ENCODE measurements at places on chromosomes 7 and 10.

- DNase-seq, result no peak
Observed at GRCh38 chr7:147586526-147586925, 1004.0 kb upstream of the C7orf33 start.

DNA sequence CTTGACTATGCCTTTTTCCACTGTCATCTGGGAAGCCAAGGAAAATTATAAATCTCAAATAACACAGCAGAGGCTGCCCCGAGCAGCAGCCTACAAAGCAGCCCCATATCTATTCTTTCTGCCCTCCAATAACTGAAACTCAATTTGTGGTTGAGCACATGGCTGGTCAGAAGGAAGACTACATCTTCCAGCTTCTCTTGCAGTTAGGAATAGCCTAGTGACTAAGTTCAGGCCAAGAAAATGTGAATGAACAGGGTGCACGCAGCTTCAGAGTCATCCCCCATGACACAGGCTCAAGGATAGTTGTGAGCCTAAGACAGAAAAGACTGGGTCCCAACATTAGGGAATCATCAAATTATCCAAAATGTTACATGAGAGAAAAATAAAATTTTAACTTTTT is 42.3 kb downstream of the CHCHD3 start:
- DNase-seq, result no peak

DNA sequence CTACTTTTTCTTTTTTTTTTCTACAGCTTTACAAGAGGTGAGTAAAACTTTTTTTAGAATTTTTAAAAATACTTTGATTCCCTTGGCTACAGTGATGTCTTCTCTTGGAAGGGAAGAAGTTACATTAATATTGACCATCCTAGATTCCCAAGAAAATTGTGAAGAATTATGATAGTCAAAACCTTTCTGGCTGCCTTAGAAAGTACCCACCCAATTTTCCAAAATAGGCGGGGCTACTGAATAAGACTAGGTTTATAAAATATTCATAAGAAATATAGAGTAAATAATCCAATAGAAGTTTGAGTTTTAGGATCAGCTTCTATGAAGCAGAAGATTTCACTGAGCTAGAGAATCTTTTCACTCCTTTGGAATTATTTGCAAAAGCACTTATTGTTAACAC is 3.0 kb downstream of the COL1A2 start:
- no peak for DNase-seq

- no peak for DNase-seq
Observed at GRCh38 chr10:49178489-49179471, 9.4 kb downstream of the TMEM273 start.

GRCh38 chr7:107486041-107486440 is 16.2 kb downstream of the GPR22 start:
- DNase-seq, result no peak

DNA sequence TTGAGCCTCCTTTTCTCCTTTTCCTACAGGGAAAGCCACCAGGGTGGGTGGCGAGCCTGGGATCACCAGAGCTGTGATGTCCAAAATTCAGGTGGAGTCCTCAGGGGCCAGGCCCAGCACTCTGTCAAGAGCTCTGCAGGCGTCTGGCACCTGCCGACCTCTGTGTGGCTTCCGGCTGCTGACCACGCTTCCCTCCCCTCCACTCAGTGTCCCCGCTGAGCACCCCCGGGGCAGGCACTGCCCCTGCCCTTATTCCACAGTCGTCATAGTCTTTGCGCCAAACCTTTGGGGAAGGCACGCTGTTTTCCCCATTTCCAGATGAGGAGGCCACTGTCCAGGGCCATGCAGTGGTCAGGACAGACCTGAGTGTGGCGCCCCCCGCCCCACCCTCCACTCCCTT is 7.5 kb downstream of the MTG1 start:
- DNase-seq, result no peak

DNA sequence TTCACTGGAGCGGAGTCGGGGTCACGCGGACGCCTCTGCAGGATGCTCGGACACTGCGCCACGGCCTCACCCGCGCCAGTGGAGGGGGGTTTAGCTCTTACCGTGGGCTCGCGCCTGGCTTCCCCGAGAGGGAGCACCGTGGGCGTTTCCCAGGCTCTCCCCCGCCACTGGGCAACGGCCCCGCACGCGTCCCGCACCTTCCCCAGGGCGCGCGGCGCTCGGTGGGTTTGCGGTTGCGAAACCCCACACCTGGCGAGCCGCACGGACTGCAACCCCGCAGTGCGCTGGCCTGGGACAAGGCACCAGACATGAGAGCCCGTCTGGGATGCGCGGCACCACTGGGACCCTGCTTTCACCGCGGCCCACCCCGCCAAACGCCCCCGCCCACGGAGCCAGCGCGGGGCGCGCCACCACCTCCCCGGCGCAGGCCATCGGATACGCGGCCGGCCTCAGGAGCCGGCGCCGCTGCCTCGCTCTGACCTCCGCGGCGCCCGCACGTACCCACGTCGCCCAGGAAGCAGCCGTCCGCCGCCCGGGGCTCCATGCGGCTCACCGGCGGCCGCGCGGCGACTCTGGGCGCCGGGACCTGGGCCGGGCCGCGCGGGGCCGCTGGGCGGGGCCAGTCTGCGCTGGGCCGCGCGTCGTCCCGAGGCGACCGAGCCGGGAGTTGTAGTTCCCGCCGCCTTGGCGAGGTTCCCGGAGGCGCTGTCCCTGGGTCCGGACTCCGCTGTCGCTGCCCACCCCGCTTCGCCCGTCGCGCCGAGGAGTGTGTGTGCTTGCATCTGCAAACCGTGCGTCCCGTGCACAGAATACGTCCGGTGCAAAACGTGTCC is at the start of gene ASB13:
ASB13 (minus strand) TSS at position 588 of the 833 bp plus-strand sequence; CDS start at position 544, 44 bp downstream.
- no peak for DNase-seq

DNA sequence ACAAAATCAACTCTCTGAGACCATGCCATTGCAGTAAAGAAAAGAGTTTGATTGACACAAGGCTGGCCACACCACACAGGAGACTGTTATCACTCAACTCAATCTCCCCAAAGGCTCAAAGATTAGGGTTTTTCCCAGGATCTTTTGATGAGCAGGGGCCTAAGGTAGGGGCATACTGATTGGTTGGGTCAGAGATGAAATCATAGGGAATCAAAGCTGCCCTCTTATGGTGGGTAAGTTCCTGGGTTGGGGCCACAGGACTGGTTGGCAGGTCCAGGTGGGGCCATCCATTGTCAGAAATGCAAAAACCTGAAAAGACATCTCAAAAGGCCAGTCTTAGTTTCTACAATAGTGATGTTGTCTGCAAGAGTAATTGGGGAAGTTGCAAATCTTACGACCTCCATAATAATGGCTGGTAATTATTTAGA is 91.6 kb downstream of the AKR1D1 start:
- no peak for DNase-seq

GRCh38 chr7:36295090-36295489 is 94.6 kb upstream of the ANLN start:
- no peak for DNase-seq

DNA sequence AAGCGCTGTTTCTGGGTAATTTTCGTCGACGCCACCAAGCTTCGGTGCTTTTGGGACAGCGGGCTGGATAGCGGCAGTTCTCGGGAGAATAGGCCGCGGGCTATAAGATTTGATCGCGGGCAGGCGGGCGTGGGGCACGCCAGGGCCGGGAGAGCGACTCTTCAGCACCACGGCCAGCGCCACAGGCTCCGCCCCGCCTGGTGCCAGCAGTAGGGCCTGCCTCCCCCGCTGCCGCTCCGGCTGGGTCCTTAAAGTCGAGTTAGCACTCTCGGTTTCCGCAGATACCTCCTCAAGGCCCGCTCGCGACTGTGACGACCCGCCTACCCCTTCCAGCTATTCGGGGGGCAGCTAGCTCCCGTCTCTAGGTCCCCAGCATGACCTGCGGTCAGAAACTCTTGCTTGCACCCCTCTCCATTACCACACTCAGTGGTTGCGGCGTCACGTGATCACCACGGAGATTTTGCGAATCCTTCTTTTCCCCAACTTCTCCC is 9.4 kb downstream of the NXPH1 start:
- DNase-seq, result no peak

All from NCI-H226 (cell line).